ENCODE measurements at places on chromosomes 16 and 17. TPM values are rescaled to one million over a fixed set of nuclear protein-coding genes. Genes with fewer than 3 reads are reported as not detected.

DNA sequence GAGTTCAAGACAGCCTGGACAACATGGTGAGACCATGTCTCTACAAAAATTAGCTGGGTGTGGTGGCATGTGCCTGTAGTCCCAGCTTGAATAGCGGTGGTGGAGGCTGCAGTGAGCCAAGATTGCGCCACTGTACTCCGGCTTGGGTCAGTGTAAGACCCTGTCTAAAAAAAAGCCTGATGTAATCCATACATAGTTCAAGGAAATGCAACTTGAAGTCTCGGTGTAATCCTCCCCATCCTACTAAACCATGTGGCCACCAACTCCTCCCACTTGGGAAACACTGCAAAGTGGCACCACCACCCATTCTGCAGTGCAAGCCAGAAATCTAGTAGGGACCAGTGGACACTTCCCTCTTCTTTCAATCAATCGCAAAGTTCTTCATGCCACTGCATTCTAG is 5.4 kb upstream of the KPNB1 start:
- no peak overlapping the region for H3K4me3 ChIP-seq
- H3K27me3 ChIP-seq, result no peaks in the 10 kb centered on the region
- no peak overlapping the region for H3K27ac ChIP-seq
- no peak for DNase-seq
- H3K36me3 ChIP-seq, result no peaks in the 10 kb centered on the region

DNA sequence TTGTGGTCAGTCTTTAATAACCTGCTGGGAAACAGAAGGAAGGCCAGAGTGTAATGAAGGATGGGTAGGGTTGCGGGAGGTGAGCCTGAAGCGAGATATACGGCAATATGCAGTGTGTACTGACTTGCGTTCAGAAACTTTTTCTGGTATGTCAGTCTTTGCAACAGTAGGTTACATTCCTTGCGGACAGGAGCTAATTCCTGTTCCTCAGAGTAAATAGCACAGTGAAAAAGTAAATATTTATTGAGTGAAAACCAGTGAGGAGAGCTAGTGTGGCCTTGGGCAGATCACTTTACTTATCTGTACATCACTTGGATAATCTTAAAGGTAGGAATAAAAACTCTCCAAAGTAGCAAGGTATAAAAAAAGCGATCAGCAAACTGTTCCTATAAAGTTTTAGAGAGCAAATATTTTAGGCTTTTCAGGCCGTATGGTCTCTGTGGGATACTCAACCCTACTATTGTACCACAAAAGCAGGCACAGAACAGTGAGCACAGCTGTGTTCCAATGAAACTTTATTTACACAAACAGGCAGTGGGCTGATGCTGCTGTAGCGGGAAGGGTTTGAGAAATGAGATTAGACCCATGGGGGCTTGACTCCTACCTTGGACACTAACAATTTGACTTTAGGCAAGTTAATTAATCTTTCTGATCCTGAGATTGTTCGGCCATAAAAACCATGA is 348.0 kb downstream of the UTP18 start:
- H3K4me3 ChIP-seq, result no peak overlapping the region
- H3K4me1 ChIP-seq, result no peaks in the 10 kb centered on the region
- no peak for DNase-seq
- no peaks in the 10 kb centered on the region for H3K36me3 ChIP-seq
- no peak overlapping the region for H3K27ac ChIP-seq

Gene CD7
- 153 TPM for polyA plus RNA-seq

Gene PRCD
- polyA plus RNA-seq, result 16.8 TPM

DNA sequence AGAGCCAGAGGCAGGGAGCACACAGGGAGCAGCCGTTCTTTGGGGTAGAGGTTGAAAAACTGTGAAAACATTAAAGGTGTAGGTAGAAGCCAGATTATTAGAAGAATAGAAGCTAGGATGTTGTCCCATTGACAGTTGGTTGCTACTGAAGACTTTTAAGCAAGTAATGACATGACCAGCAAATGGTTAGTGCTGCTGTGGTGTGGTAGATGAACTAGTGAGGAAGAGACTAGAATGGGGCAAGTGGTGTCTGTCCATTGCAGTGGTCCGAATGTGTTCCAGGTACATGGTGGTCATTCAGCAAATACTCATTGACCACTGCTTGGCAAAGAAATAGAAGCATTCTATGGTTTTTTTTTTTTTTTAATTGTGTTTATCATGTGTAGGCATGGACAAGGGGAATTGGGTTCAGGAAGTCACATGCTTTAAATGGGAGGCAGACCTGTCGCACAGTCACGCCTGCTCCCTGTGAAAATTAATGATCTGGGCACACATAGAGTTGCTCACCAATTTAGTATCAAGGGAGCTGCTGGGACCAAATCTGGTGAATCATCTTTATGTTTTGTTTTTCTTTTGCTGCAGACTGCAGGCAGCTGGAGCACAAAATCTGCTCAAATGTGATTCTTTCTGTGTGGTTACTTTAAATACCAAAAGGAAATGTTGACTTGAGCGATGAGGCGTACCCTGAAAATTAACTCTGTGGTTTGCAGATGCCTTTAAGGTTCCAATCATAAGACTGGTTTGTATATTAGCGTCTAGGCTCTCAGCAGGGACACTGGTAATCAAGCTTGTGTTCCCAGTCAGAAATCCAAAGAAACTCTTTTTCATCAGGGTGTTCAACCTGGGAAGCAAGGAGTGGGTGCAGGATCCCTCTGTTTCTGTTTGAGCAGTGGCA is 30.7 kb downstream of the YPEL2 start:
- H3K4me3 ChIP-seq, result no peak overlapping the region
- H3K4me1 ChIP-seq, result peaks cover 14% of the 10 kb centered on the region

GRCh38 chr17:21297597-21297996 is 13.1 kb downstream of the MAP2K3 start:
- no peaks in the 10 kb centered on the region for H3K27me3 ChIP-seq
- peaks cover 47% of the 10 kb centered on the region for H3K36me3 ChIP-seq
- DNase-seq, result no peak
- H3K4me1 ChIP-seq, result no peaks in the 10 kb centered on the region
- H3K4me3 ChIP-seq, result no peak overlapping the region

DNA sequence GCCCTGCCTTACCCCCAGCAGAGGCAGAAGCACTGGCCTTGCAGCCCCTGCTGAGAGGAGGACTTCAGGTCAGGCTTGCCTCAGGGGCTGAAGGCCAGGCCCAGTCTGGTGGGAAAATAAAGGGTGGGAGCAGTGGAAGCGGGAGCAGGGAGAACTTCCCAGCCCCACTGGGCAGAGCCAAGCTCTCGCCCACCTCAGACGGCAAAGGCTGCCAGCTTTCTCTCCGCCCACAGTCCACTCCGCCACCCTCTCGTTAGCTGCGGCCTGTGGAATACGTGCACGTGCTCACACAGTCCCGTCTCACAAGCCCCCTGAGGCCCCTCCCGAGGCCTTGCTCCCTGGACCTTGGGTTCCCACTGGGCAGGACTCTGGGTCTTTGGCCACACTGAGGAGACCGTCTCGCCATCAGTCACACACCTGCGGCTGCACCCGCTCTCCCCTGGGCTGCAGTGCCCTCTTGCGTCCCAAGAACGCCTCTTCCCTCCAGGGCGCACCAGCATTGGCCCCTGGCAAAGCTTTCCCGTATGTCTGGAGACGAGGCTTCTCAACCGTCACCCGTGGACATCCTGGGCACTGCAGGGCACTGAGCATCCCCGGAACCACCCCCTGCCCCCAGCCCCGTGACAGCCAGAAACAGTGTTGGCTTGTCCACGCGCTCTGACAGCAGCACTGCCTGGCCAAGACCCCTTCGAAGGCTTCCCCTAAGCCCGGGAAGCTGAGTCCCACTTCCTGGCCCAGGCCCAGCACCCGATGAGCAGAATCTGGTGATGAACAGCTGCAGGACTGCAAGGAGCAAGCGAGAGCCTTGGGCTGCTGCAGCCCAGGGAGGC is 8.3 kb downstream of the MRPL28 start:
- H3K4me3 ChIP-seq, result no peak overlapping the region
- peaks cover 27% of the 10 kb centered on the region for H3K27me3 ChIP-seq
- H3K27ac ChIP-seq, result no peak overlapping the region
- DNase-seq, result peak; percentile 58

DNA sequence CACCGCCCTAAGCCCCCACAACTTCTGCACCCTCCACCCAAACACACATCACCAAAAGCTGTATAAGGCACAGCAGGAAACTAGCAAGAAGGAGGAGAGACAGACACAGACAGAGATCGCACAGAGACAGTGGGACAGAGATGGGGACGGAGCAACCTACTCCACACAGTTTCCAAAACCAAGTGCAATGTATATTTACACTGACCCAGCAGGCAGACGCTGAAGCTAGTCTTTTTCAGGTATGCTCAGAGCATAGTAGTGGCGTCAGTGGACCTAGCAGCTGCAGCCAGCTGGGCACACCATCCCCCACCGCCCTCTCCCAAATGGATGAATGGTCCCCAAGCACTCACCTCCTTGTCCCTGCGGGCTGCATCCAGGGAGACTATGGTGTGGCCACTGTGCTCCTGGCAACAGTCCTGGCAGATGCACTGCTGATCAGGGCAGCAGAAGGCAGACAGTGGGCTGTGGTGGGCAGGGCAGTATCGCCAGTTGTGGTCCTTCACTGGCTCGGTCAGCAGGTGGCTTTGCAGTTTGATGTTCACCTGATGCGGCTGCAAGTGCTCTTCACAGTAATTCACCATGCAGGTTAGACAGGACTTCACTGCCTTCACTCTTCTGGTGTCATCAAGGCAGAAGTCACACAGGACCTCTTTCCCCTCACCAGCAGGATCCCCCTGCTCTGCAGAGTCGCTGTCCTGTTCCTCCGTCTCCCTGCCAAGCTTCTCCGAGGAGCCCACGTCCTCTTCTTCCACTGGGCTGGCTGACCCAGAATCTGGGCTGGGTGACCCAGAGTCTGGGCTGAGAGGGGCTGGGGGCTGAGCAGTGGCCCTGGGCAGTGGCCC is 31.5 kb upstream of the FBXW10B start:
- DNase-seq, result no peak
- H3K4me3 ChIP-seq, result peak overlapping the region; percentile 28
- H3K4me1 ChIP-seq, result no peaks in the 10 kb centered on the region
- H3K27me3 ChIP-seq, result no peaks in the 10 kb centered on the region

Gene NKD1
- polyA plus RNA-seq, result 0.98 TPM

Gene TBC1D3E
- polyA plus RNA-seq, result not detected

Gene HSD17B2
- polyA plus RNA-seq, result 2.9 TPM

DNA sequence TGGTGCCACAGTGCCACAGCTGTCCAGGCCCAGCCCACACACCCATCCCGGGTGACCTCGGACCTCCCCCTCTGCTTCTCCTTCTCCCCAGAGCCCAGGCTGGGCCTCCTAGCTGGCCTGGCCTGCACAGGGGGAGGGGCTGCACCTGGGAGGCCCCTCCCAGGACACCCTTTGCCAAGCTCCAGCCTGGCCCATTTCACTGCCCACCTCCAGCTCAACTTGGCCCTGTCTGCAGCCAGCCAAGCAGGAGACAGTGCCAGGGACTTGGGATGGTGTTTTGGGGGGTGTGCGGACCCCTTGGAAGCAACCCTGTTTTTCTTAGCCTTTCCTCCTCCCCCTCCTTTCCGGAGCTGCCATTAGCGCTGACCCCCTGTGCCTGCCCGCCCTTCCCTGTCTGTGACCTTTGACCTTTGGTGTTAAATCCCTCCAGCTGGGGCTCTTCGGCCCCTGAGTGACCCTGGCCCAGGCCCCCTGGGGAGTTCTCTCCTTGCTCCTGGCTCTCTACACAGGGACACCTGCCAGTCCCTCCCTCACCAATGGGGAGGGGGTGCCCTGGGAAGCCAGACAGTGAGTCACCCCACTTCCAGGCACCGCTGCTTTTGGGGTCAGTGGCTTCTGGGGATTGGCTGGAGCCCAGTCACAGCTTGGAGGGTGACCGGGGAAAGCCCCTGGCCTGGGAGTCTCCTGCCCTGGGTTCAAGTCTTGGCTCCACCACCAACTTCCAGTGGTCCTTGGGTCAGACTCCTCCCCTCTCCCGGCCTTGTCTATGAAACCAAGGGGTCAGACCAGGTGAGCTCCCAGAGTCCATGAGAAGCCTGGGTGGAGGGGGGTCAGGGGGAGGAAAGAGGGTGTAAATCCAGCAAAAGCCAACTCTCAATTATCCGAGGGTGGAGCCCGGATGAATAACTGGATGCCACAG is 1.9 kb downstream of the GLIS2 start:
- no peaks in the 10 kb centered on the region for H3K36me3 ChIP-seq
- DNase-seq, result no peak
- H3K4me1 ChIP-seq, result peaks cover 29% of the 10 kb centered on the region
- H3K27me3 ChIP-seq, result peaks cover 38% of the 10 kb centered on the region
- H3K4me3 ChIP-seq, result no peak overlapping the region

GRCh38 chr17:64984851-64985521 is 65.7 kb upstream of the LRRC37A3 start:
- H3K27ac ChIP-seq, result peak overlapping the region; percentile 96
- H3K36me3 ChIP-seq, result no peaks in the 10 kb centered on the region
- H3K27me3 ChIP-seq, result no peaks in the 10 kb centered on the region

Gene RASL10B
- 0.80 TPM for polyA plus RNA-seq

- peaks cover 41% of the 10 kb centered on the region for H3K4me1 ChIP-seq
- no peaks in the 10 kb centered on the region for H3K27me3 ChIP-seq
- no peak overlapping the region for H3K4me3 ChIP-seq
- peak overlapping the region; percentile 1 for H3K27ac ChIP-seq
- DNase-seq, result no peak
- no peaks in the 10 kb centered on the region for H3K36me3 ChIP-seq
Observed at GRCh38 chr17:77363821-77364361, 223.1 kb downstream of the SEC14L1 start.

DNA sequence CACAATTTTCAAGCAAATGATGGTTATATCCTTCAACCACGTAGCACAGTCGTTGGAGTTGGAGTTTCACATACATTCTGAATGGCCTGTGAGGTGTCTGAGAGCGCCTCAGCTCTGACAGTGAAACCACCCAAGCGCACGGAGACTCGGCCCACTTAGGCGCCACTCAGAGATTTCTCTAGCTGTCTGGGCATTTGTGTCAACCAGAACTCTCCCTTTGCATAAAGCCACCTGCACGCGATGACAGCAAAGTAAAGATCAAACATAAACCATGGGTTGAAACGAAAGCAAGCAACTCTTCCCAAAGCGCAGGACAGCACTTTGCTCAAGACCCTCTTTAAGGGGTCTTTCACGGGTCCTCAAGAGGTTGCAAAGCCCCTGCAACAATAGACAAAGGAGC is 533 bp downstream of the SLC6A4 start:
- H3K4me1 ChIP-seq, result peaks cover 2% of the 10 kb centered on the region
- peaks cover 48% of the 10 kb centered on the region for H3K27me3 ChIP-seq
- H3K36me3 ChIP-seq, result no peaks in the 10 kb centered on the region
- no peak for DNase-seq
- H3K27ac ChIP-seq, result no peak overlapping the region

DNA sequence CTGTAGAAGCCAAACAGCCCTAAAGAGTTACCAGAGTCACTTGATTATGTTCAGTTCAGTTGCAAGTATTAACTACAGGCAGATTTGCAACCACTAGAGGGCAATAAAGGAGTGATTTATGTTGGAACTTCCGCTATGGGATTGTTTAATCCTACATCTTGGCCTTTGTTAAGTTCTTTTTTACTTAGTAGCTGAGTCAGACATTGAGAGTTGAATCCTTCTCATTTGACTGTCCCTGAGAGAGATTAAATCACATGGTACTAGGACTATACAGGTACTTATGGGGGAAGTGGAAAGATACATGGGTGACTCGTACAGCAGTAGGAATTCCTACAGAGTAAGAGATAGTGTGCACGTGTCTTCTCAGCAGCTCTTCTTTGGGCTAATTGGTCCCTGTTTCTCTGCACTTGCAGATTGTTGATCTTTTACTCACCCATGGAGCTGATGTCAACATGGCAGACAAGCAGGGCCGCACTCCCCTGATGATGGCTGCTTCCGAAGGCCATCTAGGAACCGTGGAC is 40.3 kb downstream of the CYB561 start:
- no peaks in the 10 kb centered on the region for H3K27me3 ChIP-seq
- DNase-seq, result peak; percentile 38
- H3K4me1 ChIP-seq, result no peaks in the 10 kb centered on the region
- no peak overlapping the region for H3K4me3 ChIP-seq
- no peak overlapping the region for H3K27ac ChIP-seq

- H3K4me1 ChIP-seq, result no peaks in the 10 kb centered on the region
- H3K36me3 ChIP-seq, result no peaks in the 10 kb centered on the region
- no peak for DNase-seq
- H3K4me3 ChIP-seq, result no peak overlapping the region
- no peak overlapping the region for H3K27ac ChIP-seq
Observed at GRCh38 chr16:51024703-51025102, 126.4 kb downstream of the SALL1 start.

Measured in thymus (tissue), 14 donors.